ENCODE measurements at places on chromosomes 12 and 14. TPM values are rescaled to one million over a fixed set of nuclear protein-coding genes. Genes with fewer than 3 reads are reported as not detected.

The PPP1R1A gene
- total RNA-seq, result not detected

The MUCL1 gene
- total RNA-seq, result not detected

The ACOT4 gene
- total RNA-seq, result 0.42 TPM

The BDKRB2 gene
- under 0.01 TPM for total RNA-seq

The DTD2 gene
- 10.0 TPM for total RNA-seq

The BCL2L14 gene
- total RNA-seq, result 0.21 TPM

The CSAD gene
- total RNA-seq, result 11.3 TPM

The SAMD4A gene
- 2.0 TPM for total RNA-seq

The KRT77 gene
- not detected for total RNA-seq

The PPP1R36 gene
- total RNA-seq, result 0.73 TPM

The TAS2R9 gene
- total RNA-seq, result not detected

The IRAK4 gene
- 49.8 TPM for total RNA-seq
